Suppressor macrophage treated with lipopolysaccharide for 1 hour (primary cell): ENCODE measurements at places on chromosomes 3 and 15.

- DNase-seq: no peak
These were observed 34.4 kb downstream of the SUCLG2 start for GRCh38 chr3:67619991-67620390.

GRCh38 chr3:152491922-152492321 is 223.2 kb downstream of the MBNL1 start:
- DNase-seq: no peak

DNA sequence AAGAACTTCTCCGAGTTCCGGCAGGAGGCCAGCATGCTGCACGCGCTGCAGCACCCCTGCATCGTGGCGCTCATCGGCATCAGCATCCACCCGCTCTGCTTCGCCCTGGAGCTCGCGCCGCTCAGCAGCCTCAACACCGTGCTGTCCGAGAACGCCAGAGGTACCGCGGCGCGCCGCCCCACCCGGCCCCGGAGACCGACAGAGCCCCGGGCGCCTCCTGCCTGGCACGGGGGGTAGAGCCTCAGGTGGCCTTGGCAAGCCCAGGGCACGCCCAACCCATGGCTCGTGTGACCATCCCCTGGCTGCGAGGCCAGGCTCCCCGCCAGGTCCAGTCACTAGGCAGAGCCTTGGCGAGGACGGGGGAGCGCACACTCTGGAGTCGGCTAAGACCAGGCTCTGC is 134.1 kb downstream of the LRRK1 start:
- no peak for DNase-seq

DNA sequence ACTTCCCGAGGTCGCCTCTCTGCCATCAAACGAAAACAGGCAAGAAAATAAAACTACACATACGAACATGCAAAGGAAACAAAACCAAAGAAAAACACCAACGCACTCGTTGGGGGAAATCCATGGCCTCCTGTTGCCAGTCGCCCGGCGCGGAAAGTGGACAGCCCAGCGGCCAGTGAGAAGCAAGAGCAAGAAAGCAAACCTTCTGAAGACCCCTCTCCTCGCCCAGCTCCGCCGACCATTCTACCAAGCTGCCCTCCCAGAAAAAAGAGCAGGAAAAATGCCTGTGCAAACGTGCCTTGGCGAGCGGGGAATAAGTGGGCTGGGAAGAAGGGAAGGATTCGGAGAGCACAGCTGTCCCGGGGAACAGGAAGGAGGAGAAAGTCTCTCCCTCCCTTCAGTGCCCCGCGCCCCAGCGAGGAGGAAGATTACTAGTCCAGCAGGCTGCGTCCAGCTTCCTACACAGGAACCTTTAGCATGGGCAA is 802 bp upstream of the NECTIN3 start:
- DNase-seq: peak; percentile 64

- no peak for DNase-seq
These were observed 162.1 kb upstream of the LYSMD4 start for GRCh38 chr15:99895189-99895955.

GRCh38 chr15:41940441-41940857 is 31.9 kb downstream of the EHD4 start:
- DNase-seq: no peak

DNA sequence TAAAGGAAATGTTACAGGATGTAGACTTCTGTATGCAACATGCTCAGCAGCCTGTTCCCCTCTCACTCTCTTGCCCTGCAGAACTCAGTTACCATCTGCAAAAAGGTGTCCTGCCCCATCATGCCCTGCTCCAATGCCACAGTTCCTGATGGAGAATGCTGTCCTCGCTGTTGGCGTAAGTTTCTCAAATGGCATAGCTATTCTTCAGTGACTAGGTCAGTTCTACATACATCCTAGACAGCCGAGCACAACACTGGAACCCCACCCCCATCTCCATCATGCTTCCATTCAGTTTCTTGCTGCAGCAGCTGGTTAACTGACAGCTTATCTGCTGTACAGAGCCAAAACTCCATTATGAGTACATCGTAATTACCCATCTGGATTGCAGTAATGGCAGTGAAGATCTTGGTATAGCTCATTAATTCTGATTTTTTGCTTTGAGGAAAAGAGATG is 4.5 kb downstream of the THBS1 start:
- DNase-seq: no peak

DNA sequence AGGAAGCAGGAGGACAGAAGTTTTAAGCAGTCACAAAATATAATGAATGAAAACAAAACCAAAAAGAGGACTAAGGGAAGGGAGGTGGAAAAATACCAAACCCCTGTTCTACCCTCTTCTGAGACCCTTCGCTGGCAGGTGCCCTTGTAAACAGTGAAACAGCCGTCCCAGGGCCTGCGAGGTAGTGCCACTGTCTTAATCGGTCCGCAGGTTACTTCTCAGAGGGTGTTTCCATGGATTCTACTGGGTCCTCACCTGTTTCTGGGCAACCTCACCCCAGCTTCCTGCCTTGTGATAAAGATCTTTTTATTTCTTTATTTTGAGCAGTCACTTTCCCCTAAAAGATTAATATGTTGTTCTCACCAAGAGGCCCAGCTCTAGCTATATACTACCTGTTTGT is 65.3 kb downstream of the SLC30A4 start:
- no peak for DNase-seq

GRCh38 chr3:151437906-151438305 is 23.0 kb downstream of the IGSF10 start:
- no peak for DNase-seq

GRCh38 chr15:58466566-58466965 is 34.8 kb downstream of the LIPC start:
- no peak for DNase-seq

- DNase-seq: no peak
These were observed 48.0 kb upstream of the C15orf61 start for GRCh38 chr15:67472957-67473356.

DNA sequence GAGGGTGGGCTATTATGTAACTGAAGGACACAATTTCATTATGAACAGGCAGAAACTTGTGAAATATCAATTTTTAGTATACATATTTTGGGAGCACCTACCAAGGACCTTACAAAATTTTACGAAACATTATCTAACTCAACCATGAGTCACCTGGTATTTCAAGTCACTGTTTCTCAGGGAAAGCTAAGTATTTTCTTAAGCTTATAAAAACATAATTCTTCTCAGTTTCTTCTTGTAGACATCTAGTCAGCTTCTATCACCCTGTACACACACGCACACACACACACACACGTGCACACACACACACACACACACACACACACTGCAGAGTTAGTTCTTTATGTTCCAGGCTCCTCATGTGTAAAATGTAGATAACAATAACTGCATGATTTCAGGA is 658.3 kb downstream of the TUSC7 start:
- no peak for DNase-seq

DNA sequence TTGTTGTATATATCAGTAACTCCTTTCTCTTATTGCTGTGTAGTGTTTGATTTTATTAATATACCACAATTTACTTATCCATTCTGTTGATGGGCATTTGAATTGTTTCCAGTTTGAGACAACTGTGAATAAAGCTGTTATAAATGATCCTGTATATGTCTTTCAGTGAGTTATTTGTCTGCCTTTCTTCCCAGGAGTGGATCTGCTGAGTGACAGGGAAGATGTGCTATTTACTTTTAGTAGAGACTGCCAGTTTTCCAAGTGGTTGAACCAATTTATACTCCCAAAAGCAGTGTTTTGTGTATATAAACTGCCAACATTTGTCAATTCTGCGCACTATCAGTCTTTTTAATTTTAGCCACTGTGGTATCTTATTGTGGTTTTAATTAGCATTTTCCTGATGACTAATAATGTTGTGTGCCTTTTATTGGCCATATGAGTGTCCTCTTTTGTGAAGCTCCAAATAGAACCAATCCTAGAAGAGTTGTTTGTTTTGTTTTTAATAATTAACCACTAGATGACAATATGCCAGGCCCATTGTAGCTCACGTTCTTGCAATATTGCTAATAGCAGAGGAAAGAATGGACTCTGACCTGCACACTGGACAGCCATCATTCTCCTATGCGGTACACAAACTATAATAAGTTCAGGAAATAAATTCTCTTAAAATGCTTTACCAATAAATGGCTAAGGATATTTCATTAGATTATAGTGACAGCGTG is 25.3 kb downstream of the TRANK1 start:
- no peak for DNase-seq

GRCh38 chr3:31357451-31357850 is 175.3 kb upstream of the STT3B start:
- DNase-seq: no peak

DNA sequence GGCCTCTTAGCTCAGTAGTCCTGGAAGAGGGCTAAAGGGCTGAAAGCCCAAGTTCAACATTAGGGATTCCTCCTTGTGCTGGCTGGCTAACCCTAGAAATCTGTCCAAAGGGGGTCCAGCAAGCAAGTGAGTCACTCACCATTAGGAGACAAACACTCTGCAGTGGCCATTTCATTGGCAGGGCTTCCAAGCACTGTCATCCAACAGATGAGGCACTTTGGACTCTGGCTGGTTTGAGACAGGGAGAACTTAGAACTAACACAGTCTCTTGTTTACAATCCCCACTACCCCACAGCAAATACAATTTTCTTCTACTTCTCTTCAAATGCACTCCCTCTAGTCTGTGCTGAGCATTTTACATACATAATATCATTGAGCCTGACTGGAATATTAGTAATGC is 10.1 kb upstream of the WNT5A start:
- no peak for DNase-seq

- DNase-seq: no peak
These were observed 185.6 kb downstream of the APBA2 start for GRCh38 chr15:29071232-29071881.

DNA sequence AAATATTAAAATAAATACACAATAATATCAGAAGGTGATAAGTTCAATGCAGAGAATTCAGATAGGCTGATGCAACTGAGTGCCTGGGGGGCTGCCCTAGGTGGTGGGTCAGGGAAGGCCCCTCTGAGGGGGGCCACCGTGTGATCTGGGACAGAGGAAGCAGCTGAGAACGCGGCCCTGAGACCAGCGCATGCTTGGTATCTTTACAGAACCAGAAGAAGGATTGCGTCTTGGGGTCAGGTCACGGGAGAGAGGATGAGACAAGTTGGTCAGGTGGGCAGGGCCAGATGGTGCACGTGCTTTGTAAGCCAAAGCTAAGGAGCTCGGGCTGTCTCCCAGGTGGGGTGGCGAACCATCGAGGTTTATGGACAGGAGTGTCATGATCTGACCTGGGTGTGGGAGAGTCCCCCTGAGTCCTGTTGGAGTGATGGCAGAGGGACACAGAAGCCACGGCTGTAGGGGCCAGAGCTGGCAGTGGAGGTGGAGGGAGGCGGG is 121.2 kb downstream of the ETFA start:
- DNase-seq: no peak

DNA sequence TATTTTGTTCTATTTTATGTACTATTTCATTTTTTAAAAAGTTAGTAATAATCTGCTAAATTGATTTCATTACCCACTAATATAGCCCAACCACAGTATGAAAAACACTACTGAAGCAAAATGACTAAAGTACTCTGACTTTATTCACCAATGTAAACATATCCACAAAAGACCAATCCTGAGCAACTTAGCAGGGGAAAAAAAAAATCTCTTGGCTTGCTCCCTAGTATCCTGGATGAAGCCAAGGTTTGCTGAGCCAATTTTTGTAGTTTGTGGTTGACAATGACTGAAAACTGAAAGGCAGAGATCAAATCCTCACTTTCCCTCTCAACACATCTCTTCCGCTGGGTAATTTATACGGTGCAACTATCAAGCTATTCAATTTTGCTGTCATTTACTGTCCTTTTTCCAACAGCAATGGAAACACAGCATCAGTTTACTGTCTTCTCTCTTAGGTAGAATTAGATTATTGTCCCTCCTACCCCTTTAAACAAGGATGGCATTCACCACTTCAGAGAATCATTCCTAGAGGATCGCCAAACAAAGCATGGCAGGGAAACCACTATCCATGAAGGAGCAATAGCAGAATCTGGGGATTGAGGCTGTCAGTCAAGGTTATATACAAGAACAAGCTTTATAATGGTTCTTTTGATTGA is 149.7 kb downstream of the THRB start:
- DNase-seq: no peak

DNA sequence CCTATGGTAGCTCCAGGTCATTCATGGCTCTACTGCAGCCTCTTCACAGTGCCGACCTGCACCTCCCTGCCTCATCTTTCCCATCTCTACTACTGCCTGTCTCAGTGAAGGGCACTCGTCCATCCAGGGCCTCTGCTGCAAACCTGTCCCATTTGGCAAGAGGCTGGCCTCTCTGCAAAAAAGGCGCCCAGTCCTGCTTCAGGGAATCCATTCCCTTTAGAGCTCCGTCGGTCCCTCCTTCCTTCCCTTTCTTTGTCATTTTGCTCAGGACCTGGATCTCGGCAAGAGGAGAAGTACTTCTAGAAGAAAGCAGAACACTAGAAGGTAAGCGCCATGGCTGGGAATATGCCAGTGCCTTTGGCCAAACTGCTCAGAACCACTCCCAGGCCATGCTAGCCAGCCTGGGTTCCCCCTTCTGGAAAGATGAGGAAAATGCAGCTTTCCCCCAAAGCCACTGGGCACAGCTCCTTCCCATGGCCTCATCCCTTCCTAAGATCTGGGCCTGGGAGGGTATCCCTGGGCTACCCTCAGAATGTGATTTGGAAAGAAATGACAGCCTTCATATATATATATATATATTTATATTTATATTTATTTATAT is 6.4 kb upstream of the ISL2 start:
- DNase-seq: peak; percentile 66
